ENCODE measurements at places on chromosomes 7 and 10.

DNA sequence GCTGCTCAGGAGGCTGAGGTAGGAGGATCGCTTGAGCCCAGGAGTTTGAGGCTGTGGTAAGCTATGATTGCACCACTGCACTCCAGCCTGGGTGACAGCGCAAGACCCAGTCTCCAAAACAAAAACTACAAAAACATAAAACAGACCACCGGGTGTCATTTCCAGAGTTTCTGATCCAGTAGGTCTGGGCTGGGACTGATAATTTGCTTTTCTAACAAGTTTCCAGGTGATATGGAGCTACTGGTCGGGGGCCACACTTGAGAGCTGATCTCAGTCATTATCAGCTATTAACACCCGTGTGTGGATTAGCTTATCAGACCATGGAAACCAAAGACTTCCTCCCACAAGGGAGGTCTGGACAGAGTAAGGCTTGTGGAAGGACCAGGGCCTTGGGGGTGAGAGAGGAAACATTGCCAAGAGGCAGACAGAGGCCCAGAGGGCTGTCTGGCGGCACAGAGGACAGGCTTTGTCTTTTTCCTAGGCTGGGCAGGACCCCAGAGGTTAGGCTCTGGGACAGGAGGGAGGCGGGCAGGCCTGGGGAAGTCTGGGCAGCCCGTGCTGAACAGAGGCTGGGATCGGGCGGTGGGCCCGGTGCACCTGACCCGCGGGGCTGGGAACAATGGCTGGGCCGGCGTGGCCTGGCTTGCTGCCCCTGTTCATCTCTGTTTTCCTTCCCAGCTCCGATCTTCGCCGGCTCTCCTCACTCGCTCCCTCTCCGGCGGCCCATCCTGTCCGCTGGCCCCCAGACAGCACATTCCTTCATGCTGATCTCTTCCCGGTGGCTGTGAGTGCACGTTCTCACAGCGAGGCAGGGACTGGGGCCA lies 25.2 kb downstream of the TMEM270 start:
- DNase-seq, result no peak

DNA sequence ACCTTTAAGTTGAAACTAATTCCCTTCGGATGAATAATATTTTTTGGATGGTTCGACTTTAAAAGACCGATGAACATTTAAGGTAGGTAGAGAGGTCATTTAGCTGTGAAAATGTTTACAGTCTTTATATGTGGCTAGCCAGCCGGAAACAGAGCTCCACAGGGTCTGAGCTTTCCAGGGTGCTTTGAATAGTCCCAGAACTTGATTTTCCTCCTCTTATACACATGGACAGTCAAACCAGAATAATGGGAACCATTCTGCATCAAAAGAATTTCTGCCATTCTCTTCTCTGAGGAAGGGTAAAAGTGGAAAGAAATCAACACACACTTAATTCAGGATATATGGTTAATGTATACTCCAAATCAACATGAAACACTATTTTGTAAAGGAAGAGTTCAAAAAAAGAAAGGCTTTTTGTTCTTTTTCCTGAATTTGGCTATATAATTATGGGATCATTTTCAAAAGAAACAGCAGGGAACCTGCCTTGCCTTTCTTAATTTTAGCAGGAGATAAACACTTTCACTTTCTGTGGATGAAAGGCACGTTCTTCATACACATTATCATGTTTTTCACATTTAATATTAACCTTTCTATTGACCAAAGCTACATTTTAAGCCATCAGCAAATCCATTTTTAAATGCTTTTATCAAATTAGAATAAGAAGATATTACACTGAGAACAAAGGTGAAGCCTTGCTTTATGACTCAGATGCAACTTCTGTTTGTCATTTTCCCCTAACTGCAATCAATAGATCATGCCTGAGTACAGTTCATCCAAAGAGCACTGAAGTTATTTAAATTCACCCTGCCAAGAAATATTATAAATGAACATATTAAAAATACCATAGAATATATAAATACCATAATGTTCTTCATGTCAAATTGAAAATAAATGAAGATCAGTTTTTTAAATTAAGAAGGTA lies 307.3 kb downstream of the THSD7A start:
- no peak for DNase-seq

GRCh38 chr7:65744406-65744805 lies 128.5 kb upstream of the VKORC1L1 start:
- no peak for DNase-seq

GRCh38 chr7:100626530-100627237 lies 14.3 kb downstream of the MOSPD3 start:
- DNase-seq, result peak; percentile 81

DNA sequence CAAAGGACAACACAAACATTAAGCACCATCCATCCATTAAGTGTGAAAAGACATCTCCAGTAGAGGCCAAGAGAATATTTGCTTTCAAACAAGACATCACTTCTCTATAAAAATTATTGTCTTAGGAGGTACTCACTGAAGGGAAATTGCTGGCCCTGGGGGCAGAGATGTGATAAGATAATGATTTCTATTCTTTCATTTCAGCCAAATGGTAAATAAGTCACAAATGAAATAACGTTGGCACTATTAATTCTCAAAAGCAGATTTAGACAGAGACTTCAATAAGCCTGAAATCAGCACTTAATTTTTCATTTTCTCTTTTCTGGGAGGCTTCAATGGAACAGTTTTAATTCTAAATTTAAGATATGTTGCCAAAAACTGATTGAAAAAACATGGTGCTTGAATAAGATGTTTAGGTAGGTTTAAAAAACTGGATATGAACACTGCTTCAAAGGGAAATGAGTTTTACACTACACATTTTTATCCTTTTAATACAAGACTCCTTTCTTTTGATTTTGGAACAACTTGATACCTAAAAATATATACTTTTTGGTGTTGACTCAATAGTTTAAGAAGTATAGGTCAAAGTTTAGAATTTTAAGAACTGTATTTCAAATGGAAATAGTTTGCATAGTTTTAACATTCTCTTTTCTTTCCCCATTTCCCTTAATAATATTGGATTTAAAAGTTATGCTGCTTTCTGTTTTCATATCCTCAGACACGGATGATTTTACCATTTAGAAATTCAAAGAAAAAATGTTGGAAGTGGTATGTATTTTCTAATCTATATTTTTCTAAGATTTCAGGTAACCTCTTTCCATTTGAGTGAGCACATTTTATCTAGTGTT lies 204.0 kb downstream of the AHR start:
- no peak for DNase-seq

DNA sequence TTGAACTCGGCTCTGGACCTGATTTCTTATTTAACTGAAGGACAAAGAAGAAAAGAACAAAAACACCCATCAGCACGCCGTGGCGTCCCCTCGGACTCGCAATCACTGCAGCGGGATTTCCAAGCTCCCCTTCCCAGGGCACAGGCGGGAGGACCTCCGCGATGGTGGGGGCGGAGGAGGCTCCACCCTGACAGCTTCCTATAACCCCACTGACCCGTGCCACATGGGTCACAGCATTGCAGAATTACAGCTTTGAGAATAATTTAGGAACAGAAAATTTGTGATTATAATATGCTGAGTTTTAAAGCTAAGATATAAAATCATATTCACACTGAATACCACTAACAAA lies 129.7 kb upstream of the SEC61G start:
- no peak for DNase-seq

DNA sequence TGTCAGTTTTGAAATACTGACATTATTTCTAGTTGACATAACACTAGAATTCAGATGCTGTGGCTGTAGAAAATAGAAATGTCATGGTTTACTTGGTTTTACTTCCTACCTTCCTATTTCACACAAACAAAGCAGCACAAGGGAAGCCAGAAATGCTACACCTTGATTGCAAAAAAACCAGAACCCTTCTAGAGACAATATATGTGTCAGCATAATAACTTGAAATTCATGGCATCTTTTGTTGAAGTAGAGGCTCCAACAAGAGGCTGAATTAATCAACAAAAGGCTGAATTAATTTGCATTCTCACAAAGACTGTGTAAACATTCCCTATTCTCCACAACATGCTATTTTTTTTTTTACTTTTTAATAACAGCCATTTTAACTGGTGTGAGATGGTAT lies 25.2 kb downstream of the ZNF117 start:
- no peak for DNase-seq

DNA sequence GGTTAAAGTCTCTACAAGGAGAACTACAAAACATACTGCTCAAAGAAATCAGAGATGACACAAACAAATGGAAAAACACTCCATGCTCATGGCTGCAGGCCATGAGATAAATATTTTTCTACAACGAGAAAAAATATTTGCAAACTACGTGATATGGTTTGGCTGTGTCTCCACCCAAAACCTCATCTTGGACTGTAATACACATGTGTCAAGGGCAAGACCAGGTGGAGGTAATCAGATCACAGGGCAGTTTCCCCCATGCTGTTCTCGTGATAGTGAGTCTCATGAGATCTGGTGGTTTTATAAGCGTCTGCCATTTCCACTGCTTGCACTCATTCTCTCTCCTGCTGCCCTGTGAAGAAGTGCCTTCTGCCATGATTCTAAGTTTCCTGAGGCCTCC lies 57.8 kb downstream of the COA1 start:
- DNase-seq, result no peak

DNA sequence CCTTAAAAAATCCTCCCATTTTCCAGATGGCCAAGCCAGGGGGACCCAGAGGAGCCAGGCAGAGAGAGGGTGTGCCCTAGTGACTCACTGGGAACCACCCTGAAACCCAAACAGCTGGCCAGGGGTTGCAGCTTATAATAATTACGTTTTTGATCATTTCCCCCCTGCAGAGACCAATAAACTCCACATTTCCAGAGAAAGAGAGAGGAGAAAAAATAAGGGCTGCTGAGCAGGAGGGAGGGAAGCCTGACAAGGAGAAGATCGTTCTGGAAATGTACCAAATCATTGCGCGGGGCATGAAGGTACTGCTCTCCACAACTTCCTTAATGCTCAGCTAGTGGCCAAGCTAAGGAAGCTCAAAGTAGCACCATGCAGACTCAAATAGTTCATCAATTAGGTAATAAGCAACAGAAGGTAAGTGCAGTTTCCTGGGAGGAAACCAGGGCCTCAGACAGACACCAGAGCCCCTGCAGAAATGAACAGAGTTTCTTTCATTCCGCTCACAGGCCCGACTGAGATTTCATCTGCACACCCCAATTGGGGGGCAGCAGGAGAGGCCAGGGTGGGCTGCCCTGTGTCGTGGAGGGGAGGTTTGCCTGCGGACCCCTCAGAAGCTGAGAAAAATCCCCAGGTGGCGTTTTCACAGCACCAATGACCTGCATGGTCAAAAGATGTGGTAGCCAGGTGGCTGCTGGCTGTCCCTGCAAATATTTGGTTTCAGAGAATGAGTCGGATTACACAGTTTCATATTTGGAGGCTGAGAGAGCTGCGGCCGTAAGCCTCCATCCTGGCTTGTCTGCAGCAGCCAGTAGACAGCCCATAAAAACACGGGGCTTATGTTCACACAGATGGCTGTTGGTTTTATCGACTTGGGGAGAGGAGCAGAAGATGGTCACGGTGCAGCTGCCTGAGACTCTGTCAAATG lies 153.2 kb upstream of the LYZL2 start:
- no peak for DNase-seq

Measured in stimulated activated CD8-positive, alpha-beta memory T cell treated with anti-CD3 and anti-CD28 coated beads, Interleukin-15, amount 100 ng/mL, for 4 hours (primary cell).